NCI-H1694 (cell line): ENCODE measurements at places on chromosomes 3 and 15.

DNA sequence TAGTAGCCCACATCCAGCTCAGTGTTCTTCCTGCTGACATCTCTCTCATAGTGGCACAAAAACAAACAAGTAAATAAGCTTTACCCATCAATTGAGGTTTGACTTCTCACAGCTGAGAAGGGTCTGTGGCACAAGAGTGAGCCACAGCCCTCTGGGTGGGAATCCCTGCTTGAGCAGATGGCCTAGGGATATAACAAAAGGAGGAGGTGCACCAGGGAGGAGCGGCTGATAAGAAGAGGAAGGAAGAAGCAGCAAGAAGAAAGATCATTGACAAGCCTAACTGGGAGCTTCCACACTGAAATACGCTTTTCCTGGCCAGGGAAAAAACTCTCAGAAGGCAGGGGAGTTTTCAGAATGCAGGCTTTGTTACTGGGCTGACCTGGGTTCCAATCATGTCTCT lies 279.8 kb downstream of the UACA start:
- no peak for DNase-seq

DNA sequence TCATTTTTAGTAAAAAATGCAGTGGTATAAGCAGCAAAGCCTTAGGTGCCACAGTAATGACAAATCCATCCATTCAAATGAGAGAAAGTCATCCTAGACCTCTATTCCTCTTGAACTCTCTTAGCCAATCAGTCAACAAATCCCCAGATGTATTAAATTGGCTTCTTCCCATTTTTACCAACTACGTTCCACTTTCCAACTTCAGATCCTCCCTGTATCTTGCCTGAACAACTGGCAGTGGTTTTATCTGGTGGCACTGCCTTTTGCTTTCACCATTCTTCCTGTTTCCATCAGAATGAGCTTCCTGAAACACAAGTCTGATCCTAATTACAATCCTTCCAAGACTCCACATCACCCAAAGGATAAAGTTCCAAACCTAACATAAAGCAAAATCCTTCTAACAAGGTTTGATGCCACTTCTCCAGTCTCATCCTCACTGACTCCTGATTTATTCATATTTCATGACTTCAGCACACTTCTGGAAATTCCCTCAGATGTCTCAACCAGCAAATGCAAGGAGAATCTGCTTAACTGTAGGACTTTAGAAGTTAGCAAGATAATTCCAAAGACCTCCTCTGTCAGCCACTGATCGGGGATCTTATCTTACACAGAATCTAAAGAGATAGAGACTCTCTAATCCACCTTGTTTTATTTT lies 69.8 kb upstream of the SLC4A7 start:
- DNase-seq, result no peak

GRCh38 chr3:3783696-3784095 lies 15.5 kb upstream of the LRRN1 start:
- peak; percentile 75 for DNase-seq

DNA sequence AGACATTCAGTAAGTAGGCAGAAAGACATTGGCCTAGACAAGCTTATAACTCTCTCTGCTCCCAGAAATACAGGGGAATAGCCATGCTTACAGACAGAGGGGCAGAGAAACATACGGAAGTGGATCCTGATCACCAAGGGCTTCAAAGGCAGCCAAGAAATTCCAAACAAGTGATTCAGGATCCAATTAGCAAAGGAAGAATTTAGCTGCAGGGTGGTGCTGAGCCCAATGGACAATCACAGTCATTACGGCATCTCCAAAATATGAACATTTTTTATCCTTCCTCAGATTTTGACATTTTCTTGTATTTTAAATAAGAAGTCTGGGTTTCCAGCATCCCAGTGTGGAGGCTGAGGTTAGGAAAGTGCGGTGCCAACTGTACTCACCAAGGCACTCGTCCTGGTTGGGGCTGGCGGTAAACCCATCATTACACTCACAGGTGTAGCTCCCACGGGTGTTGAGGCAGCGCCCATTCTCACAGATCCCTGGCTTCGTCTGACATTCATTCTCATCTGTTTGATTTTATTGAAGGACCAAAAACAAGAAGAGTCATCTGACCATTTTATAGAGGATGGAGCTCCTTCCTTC lies 96.8 kb downstream of the DUT start:
- DNase-seq, result no peak

DNA sequence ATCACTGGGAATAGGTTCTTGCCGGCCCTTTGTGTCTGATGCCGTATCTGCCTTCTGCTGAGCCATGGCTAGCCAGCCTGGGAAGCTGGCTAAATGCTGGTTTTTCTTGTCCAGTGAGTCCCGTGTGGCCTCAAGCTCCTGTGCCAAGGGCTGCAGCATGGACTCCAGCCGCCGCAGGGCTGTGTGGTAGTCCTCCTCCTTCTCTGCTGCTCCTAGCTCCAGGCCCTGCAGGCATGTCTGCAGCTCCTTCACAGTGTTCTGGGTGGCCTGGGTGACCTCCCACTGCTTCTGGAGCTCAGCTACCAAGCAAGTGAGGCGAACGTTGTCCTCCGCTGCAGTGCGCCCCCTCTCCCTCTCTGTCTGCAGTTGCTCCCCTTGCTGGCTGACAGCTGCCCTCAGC lies 24.9 kb downstream of the CXCR6 start:
- DNase-seq, result no peak

DNA sequence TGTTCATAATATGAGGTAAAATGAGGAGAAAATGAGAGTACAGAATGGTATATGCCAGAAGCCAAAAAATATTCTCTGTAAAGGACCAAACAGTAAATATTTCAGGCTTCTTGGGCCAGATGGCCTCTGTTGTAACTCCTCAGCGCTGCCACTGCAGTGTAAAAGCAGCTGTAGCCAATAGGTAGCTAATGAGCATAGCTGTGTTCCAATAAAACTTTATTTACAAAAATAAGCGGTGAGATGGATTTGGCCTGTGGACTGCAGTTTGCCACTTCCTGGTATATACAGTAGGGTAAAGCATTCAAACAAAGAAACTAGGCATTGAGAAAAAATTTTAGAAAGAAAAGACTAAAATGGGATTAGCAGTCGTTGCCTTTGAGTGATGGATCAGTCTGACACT lies 51.5 kb downstream of the BFSP2 start:
- DNase-seq, result peak; percentile 33

GRCh38 chr3:45938043-45938435 lies 5.2 kb upstream of the CXCR6 start:
- DNase-seq, result no peak

GRCh38 chr3:106206613-106207012 lies 337.8 kb upstream of the CBLB start:
- DNase-seq, result no peak

DNA sequence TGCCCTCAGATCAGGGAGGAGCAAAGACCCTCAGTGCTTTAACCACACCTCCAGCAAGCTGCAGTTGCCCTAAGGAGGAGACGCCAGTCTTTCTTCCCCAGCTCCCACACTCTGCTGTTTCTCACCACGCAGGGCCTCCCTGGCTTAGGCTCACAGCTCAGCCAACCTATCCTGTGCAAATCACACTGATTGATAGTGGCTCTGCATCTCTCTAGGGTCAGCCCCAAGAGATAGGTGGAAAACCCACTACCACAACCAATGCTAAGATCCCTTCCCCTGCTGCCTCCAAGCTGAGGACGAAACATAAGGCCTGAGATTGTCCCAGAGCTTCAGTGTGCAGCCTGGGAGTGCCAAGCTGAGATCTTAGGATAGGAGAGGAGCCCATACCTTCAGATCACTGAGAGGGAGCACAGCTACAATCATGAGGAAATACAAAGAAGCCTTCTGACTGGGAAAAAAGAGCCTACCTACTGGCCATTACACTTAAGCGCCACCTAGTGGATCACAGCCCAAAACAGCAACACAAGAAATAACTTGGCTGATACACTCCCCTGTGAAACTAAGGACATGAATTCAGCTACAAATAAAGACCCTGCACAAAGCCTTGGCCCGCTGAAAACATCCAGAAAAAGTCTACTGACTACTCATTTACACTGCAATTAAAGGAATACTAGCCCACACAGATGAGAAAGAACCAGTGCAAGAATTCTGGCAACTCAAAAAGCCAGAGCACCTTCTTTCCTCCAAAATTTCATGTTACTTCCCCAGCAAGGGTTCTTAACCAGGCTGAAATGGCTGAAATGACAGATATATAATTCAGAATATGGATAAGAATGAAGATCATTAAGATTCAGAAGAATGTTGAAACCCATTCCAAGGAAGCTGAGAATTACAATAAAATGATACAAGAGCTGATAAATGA lies 271.5 kb upstream of the DCBLD2 start:
- peak; percentile 28 for DNase-seq

DNA sequence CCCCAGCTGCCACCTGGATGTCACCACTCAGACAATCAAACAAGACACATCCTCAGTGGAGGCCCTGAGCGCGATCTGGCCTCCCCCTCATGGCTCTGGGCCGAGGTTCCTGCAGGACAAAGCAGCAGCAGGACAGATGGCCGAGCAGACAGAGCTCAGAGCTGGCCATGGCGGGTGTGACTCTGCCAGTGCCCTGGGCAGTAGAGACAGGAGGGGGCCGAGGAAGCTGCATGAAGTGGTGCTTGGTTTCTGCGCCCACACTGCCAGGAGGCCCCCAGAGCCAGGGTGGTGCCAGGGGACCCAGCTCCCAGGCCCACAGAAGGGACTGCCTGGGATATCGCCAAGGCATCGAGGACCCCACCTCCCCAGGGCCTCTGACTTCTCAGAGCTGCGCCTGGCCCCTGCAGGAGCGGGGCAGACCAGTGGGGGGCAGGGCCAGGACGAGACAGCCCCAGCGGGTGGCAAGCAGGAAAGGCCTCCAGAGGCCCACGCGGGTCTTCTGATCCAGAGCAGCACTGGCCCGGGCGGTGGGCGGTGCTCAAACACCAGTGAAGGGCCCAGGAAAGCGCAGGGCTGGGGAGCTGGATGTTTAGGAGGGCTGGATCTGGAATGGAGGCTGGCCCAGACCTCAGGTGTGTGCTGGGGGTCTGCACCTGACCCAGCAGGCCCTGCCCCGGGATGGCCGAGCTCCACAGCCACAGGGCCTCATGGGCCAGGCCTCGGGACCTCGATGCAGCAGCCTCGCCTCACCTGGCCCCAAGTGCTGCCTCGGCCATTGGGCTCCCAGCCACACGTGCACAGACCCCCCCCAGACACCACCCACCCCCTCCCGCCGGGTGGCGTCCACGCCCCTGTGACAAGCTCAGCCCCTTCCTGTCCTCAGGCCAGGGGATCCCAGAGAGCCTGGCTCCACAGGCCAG lies 76.0 kb downstream of the GOLGA8G start:
- no peak for DNase-seq

DNA sequence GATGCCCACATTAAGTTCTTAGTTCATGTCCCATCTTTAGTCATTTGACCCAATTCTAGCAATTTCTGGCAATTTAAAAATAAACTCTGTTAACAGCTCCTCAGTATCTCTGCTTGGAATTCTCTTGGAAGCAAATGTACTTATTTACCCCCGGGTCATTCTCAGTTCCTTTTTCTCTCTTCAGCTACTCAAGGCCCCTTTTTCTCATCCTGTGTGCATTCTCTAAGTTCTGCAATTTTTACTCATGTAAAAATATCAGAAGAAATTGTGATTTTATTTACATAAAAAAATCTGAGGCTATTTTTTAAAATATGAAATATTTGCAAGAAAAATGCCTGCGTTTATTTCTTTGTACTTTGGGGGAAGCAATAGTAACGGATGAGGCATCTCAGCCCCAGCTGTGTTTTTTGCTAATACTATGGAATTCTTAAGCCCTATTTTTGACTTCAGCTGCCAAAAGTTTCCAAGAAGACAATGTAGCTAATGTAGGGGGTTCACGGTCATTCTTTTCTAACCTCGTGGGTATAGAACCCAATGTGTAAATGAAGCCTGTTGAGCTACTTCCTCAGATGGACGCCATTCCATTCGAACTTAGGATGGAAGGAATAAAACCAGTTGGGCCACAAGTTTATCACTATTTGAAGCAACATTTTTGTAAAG lies 20.0 kb downstream of the CERS3 start:
- DNase-seq, result no peak

DNA sequence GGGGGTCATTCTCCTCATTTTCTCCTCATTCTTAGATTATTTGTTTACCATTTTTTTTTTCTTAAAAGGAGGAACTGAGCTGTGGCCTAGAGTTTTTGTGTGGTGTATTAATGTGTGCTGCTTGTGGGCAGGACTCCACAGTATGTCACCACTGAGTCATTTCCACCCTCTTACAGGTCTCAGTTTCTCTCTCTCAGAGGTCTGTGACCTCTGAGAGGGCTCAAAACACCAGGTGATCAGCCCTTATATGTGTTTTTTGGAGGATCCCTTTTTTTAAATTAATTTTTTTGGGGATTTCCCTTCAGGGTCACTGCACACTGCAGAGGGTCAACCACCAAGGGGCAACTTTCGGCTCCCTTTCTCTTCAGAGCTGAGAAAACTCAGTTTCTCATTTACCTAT lies 166.4 kb downstream of the SUCNR1 start:
- DNase-seq, result no peak

DNA sequence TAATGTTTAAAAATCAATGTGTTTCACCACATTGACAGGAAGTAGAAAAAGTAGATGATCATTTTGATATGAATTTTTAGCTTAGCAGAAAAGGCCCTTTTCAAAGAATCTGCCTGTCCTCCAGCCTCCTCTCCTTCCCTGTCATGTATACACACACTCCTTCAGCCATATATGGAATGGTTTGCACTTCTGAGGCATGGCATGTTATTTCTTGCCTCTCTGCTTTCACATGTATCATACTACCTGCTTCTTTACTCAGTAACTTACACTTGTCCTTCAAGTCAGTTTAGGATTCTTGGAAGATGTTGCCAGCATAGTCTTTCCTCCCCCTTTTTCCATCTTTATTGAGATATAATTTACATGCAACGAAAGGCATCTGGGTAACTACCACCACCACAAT lies 79.0 kb downstream of the REC114 start:
- DNase-seq, result no peak

DNA sequence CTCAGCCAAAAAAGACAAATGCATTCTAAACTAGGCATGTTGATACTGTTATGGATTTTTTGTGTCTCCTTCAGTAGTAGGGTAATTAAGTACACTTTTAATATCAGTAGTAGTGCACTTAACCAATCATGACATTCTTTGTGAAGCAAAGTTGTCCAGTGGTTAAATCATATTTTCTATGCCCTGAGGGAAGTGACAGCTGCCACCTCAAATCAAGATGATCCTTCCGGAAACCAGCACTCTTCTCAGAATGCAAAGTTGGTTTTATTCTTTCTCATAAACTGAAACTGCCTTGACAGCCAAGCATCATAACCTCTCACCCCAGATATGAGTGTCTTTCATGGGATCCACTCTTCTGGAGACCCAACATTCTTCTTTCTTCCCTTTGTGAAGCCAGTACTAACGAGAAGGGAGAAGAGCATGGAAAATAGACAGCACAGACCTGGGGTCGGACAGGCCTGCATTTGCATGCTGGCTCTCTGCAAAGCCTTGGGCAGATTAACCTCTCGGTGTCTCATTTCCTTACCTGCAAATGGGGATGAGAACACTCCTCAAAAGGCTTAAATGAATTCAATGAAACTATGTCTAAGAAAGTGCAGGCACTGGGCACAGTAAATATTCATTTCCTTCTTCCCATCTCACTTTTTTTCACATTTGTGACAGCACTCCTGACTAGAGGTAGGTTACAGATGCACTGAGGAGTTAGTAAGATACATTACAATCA lies 13.2 kb downstream of the AAGAB start:
- no peak for DNase-seq

GRCh38 chr3:182117583-182117982 lies 405.9 kb downstream of the SOX2 start:
- no peak for DNase-seq

- DNase-seq, result no peak
Measured at GRCh38 chr15:92006186-92007028, 152.9 kb downstream of the SLCO3A1 start.
